ENCODE measurements at places on chromosomes 1 and 21.

- no peak for DNase-seq
Measured at GRCh38 chr1:230307213-230307612, 118.9 kb downstream of the PGBD5 start.

DNA sequence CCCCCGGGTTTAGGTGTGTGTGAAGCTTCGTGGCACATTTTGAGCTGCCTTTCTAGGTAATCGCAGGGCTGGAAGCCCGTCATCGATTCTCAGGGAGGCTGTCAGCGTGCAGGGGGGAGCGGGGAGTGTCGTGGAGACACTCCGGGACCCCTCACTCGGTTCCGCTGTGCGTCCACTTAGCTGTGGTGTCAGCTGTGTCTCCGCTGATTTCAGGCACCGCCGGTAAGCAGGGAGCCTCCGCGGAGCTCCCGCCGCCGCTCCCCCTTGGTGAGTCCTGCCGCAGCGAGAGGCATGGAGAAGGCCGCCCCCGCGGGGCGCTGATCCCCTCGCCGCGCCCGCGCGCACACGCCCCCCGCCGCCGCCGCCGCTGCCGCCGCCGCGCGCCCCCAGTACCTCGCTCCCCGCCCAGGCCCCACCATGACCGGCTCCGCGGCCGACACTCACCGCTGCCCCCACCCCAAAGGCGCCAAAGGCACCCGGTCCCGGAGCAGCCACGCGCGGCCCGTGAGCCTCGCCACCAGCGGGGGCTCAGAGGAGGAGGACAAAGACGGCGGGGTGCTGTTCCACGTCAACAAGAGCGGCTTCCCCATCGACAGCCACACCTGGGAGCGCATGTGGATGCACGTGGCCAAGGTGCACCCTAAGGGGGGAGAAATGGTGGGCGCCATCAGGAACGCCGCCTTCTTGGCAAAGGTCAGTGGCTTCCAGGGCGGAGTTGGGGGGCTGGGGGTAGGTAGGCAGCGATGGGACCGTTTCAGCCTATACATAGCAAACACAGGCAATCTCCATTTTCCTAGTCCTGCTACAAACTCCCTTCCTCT is 995 bp downstream of the VASH2 start:
- no peak for DNase-seq

- no peak for DNase-seq
Measured at GRCh38 chr1:73784026-73784425, 413.9 kb downstream of the LRRIQ3 start.

- no peak for DNase-seq
Measured at GRCh38 chr1:222081859-222082258, 340.0 kb upstream of the DUSP10 start.

- DNase-seq, result no peak
Measured at GRCh38 chr1:1006305-1007159, 6.6 kb upstream of the HES4 start.

DNA sequence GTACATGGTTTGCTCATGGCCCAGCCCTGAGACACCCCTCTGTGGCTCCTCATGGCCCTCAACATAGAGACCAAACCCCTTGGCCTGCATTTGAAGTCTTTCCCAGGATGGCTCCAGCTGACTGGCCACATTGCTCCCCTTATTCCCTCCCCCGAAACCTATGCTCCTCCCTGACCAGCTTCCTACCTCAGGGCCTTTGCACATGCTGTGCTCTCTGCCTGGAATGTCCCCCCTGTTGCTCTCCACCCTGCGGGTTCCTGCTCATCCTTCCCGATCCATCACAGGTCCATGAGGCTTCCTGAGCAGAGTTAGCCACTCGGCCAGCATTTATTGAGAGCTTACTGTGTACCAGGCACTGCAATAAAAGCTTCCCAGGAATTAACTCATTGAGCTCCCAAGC is 70.9 kb upstream of the SELENON start:
- no peak for DNase-seq

DNA sequence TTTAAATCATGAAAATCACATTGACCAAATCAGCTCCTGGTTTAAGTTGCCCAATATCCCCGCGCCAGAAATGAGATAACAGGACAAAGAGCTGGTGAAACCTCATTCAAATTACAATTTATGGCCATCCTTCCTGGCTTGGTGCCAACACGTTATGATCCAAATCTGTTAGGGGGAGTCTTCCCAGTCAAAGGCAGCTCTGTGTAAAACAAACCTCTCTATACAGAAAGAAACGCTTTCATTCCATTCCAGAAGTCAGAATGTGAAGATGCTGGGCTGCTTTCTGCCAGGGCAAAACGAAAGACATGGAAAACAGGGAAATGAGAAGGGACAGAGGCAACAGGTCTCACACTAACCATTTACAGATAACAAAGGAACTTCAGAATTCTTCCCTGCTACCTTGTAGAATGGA is 53.5 kb upstream of the TIAM1 start:
- DNase-seq, result no peak
